Posterior vena cava (tissue), 2 donors: ENCODE measurements at places on chromosomes 7 and 10. TPM values are rescaled to one million over a fixed set of nuclear protein-coding genes. Genes with fewer than 3 reads are reported as not detected.

Gene NAT16
- not detected for total RNA-seq

Gene CABCOCO1
- total RNA-seq, result 1.4 TPM

Gene EGFR
- total RNA-seq, result 87.2 TPM

Gene ASAH2
- total RNA-seq, result 2.6 TPM

Gene ITPRID1
- not detected for total RNA-seq

Gene FAM20C
- total RNA-seq, result 56.6 TPM

Gene BHLHA15
- not detected for total RNA-seq

GRCh38 chr7:114901771-114902170 lies 20.1 kb upstream of the MDFIC start:
- no peak for DNase-seq

DNA sequence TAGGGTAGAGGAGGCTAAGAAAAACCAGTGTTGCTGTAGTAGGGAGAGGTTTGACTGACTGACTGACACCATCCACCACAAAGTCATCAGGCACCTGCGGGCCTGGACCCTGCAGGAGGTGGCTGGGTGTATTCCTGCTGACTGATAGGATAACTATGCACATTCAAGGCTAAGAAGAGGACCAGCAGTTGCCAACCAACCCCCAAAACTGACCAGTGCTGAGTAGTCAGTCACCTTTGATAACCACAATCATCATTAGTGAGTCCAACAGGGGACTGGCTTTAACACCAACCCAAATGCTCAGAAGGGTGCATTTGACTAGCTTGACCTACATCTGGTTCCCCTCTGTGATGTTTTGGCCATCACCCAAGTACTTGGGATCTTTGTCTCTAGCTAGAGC lies 30.5 kb downstream of the PLXNA4 start:
- no peak for DNase-seq

- no peak for DNase-seq
Measured at GRCh38 chr10:120610791-120611190, 153.8 kb downstream of the PLPP4 start.

GRCh38 chr10:11282156-11282555 lies 264.5 kb downstream of the CELF2 start:
- no peak for DNase-seq

- DNase-seq, result no peak
Measured at GRCh38 chr7:71633551-71634008, 501.6 kb downstream of the GALNT17 start.

- no peak for DNase-seq
Measured at GRCh38 chr10:96448021-96448457, 65.7 kb downstream of the TLL2 start.

GRCh38 chr10:130968964-130969363 lies 342.6 kb downstream of the TCERG1L start:
- DNase-seq, result no peak
